ENCODE measurements at places on chromosomes 3 and 15.

- no peak for DNase-seq
These were observed 3.5 kb downstream of the CHD2 start for GRCh38 chr15:92903631-92903965.

DNA sequence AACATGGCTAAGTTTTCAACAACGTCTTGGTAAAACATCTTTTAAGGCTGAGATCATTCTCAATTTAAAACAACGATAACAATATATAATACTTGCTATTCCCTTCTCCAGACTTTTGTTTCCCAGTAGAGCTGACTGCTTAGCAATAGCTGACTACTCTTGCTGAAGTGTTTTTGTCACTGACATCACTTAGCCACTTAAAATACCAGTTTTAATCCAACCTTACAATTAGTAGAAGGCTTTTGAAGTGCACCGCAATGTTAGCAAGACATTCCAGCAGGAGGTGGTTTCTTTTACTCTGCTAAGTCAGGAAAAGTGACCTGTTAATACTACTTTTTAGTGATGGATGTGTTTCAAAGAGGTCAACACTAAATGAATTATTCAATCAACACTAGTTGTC lies 28.7 kb upstream of the GBE1 start:
- no peak for DNase-seq

DNA sequence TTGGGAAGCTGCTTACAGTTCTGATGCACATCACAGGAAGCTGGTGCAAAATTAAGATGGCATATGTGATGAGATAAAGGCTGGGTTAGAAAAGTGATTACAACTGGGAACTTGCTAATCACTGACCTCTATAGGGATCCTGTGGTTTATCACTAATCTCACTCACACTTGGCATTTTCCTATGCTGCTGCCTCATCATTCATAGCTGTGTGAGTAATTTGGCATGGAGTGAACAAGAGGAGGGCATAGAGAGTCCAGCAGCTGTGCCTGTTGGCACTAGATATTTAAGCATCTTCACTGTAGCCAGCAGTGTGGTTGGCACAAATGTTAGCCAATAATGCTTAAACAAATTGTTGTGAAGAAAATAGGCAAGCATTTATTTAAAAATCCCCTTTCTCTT lies 217.7 kb upstream of the CGNL1 start:
- no peak for DNase-seq

DNA sequence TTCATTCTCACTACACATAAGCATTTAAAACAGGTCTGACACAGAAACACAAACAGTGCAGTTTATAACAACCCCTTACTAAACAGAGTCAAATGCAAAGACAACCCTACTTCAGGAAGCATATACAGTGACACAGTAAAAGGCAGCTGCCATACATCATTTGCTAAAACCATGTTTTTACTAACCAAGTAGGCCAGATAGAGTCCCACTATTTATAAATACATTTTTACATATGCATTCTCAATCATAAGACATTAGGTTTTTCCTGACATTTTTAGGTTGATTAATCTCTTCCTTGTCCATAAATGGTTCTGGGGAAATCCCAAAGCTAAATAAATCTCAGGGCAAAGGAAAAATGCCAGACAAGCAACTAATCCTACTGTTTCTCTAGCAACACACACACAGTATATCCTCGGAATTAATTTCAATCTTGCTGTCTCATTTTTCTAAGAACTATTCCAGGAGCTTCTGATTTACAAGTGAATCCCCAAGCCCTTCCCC lies 39.0 kb downstream of the CHAC1 start:
- peak; percentile 30 for DNase-seq

DNA sequence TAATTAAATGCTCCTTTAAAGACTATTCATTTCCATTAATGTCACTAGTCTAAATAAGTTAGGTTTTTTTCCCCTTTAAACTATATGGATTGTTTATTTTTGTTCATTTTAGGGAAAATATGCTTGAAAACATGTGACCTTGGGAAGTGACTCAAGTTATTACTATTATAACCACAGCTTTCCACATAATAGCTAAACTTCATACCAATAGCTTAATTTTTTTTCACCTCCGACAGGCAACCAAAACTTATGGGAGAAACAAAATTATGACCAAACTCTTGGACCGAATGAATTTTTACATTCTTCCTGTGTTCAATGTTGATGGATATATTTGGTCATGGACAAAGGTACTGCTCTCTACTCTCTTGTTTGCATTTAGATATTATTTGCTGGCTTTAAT lies 16.2 kb downstream of the CPA3 start:
- no peak for DNase-seq
